Upper lobe of left lung (tissue), 6 donors: ENCODE measurements at places on chromosomes 11 and 22. TPM values are rescaled to one million over a fixed set of nuclear protein-coding genes. Genes with fewer than 3 reads are reported as not detected.

GRCh38 chr11:94196363-94196762 is 67.7 kb downstream of the PANX1 start:
- DNase-seq: no peak

DNA sequence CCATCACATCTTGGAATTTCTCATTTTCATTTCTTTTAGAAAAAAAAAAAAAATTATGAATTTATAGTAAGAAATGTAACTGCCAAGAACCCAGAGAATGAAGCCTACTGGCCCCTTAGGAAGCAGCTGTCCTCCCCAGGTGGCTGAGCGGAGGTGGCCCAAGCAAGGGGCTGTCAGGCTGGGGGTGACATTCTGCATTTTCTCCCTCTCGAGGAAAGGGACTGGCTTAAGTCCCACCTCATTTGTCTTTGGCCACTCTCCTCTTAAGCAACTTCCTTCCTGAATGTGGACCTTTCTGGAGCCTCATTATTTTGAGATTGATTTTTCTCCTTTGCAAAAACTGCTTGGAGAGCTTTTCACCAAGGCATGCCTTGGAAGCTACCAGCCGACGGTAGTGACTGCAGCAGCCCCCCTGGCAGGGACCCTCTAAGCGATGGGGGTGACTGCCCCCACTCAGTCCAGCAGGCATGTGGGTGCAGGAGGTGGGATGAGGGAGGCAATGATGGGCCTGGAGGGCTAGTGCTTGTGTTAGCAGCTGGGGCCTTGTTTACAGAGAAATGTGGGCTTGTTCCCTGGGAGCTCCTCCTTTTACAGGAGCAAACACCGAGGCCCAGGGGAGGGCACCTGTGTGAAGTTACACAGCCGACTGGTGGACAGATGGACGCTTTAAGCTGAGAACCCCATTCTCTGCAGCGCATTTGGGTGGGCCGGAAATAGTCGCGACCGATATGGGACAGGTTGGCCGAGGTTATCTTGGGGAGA is 111.7 kb downstream of the MORC2 start:
- no peak for DNase-seq

DNA sequence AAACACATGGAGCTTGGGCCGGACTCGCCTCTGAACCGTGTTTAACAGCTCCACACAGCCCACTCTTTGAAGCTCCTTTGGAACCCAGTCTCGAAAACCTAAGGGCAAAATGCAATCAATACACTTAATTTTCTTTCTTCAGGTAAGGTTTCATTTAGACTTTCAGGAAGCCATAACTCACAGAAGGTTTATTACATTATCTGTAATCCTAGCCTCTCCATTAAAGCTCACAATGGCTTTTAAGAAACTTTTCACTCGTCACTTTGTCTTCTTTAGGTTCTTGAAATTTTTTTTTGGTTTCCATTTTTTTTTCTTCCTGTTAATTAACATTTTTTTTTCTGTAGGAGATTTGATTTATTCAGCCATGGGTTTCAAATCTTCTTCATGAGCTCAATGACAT is 91.3 kb downstream of the ARL14EP start:
- DNase-seq: no peak

The TTLL1 gene
- 5.7 TPM for total RNA-seq

The KRTAP5-7 gene
- total RNA-seq: not detected
